NAMALWA (cell line): ENCODE measurements at places on chromosomes 4 and X.

- no peak for DNase-seq
Measured at GRCh38 chr4:137510557-137511265, 21.6 kb downstream of the PCDH18 start.

GRCh38 chr4:38987491-38987890, 44.7 kb downstream of the TMEM156 start:
- no peak for DNase-seq

DNA sequence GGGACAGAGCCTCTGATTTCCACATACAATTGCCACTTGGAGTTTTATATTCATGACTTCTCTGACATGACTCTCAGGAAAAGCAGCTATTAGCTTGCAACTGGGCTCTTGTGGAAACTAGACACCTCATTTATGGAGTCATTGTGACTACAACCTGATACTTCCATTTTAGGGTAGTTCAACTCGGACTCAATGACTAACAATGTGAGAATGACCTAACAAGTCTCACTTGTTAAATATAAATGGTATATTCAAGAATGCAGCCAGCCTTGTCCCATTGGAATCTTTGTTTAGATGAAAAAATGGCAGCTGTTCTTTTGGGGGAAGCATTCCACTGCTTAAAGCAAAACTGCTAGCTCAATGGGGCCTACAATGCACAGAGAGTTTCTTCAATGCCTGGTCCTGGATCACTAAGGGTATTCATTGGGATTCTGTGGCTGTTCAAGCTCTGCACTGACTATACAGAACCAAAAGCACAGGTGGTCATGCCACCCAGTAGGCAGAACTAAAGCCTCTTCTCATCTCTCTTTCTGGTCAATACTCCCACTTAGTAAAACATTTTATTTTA, 36.5 kb upstream of the GLRA3 start:
- no peak for DNase-seq

- DNase-seq = no peak
Measured at GRCh38 chrX:129813662-129814368, 29.9 kb downstream of the ZDHHC9 start.

- DNase-seq = peak; percentile 66
Measured at GRCh38 chr4:173494013-173494970, 35.7 kb downstream of the HAND2 start.

DNA sequence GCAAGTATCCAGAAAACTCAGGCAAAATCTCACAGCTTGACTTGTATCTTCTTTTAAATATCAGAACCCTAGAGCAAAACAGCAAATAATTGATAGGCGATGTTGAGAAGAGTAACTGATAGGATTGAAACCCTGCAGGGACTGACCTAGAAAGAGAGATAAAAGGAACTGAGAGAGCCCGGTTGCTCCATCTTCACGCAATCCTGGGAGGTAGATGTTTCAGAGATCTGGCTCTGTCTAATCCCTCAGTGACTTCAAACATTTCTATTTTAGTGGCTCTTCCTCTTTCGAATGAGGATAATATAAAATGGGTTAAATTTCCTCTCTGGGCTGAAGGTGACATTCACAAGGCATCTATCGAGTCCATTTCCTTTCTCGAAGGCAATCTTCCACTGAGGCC, 39.3 kb upstream of the RPL34 start:
- DNase-seq = no peak

GRCh38 chr4:47551682-47552081, 66.6 kb downstream of the ATP10D start:
- DNase-seq = no peak

DNA sequence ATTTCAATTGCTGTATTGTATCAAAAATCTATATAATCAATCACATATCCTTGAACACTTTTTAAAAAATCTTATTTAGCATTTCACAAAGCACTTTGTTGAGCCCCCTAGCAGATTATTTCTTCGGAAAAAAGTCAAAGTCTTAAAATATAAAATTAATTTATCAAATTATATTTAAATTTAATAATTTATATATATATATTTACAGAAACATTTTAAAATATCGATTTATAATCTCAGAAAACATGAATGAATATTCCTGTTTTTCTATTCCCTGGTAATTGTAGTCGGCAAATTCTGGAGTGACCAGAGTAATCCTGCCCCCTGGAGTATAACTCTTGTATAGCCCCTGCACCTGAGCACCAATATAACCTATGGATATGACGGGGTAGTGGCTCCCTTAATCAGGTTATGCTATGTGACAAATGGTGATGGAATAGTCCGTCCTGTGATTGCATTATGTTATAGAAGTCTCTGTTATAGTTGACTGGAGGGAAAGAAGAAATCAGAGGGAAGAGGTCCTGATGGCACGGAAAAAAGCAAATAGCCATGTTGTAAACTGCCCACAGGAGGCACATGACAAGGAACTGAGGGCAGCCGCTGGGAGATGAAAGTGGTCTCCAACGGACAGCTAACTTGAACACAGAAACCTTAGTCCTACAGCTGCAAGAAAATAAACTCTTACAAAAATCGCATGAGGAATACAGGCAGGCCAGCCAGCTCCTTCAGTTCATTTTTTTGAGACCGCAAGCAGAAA, 1092.3 kb downstream of the ARAP2 start:
- peak; percentile 37 for DNase-seq

GRCh38 chr4:150056569-150056968, 21.7 kb upstream of the DCLK2 start:
- no peak for DNase-seq

GRCh38 chr4:114041117-114041475, 61.6 kb upstream of the ARSJ start:
- DNase-seq = no peak

DNA sequence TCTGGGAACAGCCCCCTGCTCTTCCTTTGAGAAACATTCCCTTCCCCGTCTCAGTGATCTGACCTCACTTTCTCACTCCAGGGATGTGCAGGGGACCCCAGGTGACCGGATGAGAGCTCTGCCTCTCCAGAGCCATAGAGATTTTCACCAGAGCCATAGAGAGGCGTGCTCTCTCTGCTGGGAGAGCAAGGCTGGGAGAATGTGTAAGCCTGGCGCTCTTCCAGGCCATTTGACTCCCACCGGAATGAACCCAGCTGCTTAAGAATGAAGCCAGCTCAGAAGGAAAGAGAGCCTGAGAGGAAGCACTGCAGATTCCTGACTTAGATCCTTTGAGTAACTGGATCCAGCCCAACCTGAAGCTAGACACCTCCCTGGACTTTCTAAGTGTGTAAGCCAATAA, 106.4 kb downstream of the DHX15 start:
- DNase-seq = no peak

DNA sequence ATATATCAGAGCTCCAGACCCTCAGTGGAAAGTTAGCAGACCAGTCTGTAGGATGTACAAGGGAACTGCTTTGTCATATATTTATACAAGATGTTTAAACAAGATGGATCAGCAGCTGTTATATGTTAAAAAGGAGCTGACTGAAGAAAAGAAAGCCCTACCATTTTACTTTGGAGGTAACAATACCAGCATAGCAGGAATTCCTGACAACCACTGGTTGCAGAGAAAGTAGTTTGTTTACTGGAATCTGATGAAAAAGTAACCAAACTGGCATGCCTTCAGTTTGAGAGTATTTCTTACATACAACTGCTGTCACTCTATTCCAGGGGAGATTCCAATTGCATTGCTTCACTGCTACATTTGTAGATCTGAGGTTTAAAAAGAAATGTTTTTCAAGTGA, 49.5 kb upstream of the GABRQ start:
- no peak for DNase-seq

DNA sequence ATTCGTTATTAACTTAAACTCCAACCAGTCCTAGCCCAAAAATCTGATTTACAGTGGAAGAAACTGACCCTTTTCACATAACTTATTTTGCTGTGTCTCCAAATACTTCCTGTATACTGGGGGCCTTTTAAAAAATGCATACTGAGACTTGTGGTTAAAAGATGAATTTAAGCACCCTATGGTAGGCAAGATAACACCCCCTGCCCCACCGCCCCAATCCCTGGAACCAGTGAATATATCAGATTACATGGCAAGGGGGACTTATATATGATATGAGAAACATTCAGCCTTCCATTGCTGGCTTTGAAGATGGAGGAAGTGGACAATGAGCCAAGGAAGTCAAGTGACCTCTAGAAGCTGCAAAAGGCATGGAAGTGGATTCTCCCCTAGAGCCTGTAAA, 3.1 kb upstream of the CLCN3 start:
- no peak for DNase-seq

DNA sequence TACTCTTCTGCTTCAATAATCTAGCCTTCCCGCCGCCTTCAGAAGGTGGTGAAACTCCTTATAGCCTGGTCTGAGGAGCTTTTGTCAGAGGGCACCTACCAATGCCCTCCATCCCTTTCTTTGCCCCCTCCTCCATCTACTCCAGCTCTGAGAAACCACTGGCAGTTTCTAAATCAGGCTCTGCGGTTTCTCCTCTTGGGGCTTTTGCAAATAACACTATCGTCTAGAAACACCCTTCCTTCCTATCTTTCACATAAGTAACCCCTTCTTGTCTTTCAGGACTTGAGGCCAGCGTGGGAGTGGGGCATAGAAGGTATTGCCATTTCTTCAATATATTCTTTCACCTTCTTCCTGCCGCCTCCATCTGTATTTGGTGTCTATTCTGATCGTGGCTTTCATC, 1.2 kb upstream of the EFHC2 start:
- DNase-seq = no peak

- DNase-seq = no peak
Measured at GRCh38 chrX:23374291-23374690, 39.6 kb downstream of the PTCHD1 start.

DNA sequence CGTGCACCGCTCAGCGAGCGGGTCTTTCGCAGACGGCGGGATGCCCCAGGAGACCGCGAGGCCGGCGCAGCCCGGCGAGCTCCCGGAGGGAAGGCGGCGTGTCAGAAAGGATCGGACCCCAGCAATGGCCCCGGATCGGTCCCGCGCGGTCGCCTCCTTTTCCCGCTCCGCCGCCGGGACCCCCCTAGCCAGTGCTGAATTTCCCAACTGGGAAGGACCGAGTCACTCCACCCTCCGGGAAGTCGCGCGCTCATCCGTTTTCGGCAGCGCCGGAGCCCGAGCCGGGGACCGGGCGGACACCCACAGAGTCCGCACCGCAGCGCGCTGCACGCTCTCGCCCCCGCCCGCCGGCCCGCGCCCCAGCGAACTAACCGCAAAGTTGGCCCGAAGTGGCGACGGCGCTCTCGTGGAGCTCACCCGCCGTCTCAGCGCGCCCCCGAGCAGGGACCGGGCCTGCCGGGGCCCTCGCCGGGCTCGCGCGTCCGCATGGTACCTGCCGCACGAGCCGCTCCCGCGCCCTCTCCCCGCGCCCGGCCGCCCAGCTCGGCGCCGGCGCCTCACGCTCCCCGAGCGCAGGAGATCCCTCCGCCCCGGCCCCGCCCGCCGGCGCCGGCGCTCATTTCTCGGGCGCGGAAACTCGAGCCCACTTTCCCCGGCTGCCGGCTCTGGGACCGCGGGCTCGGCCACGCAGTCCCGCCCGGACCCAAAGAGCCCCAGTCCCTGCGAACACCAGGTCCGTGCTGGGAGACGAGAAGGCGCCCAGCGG, at the start of gene FAT1:
TSS of gene FAT1 (minus strand) at position 565 of the 766 bp plus-strand sequence. CDS start 14,029 bp downstream, outside the sequence.
- no peak for DNase-seq

DNA sequence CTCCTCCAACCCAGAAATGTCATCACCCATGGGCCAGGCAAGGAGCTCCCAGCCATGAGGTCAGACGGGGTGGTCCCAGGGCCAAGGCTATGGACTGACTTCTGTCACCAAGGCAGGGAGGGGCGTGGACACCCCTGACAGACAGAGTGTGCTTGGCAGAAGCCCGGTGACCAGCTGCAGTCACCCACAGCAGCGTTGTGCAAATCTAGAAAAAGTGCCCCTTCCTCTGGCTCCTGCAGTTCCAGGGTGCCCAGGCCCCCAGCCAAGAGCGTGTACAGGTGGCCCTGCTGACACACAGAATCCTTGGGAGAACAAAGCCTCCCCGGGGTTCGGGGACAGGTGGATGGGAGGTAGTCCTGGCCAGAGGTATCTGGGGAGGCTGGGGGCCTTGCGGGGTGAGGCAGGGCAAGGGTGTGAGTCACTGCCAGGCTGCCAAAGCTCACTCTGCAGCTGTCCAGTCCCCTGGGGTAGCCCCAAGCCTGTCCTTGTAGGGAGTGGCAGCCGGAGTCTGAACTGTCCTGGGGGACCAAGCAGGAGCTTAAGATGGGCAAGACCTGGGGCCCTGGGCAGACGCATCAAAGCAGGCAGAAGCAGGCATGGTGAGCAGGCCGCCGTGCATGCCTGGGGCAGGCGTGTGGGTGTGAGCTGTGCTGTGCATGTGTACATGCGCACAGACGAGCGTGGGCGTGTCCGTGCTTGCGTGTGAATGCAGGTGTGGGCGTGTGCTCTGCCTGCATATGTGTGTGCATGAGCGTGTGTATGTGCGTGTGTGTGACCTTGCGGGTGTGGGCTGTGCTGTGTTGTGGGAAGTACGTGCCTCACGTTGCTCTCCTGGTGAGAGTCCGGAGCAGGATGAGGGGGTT, 3.3 kb downstream of the MYL5 start:
- no peak for DNase-seq

DNA sequence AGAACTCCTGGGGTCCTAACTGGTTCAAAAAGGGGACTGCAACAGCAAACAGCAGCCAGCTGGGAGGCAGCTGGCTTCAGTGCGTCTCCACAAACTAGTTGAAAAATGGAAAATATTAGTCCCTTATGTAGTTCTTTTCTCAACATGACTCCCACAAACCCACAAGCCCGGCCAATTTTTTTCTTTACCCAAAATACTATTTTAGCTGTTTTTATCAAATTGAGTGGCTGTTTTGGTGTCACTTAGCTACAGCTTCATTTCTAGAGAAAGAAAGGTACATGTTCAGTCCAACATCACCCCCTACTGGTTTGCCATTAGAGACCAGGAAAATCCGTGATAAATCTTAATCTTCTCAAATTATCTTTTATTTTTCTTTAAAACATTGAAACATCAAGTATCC, 97.2 kb downstream of the GUCY2F start:
- DNase-seq = peak; percentile 26

DNA sequence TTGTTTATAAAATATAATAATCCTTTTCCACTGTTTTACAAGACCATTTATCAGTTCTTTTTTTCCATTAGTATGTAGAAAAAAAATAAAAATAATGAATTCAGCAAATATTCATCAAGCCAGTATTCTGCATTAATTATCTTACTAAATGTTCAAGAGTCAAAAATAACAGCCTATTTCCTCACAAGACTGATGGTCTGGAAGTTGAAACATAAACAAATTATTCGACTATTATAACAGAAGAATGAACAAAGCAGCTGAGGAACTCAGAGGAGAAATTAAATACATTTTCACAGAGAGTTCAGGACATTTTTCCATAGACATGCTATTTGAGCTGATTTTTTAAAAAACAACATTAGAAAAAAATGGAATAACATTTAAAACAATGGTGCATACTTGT, 2594.8 kb downstream of the ARAP2 start:
- DNase-seq = no peak

DNA sequence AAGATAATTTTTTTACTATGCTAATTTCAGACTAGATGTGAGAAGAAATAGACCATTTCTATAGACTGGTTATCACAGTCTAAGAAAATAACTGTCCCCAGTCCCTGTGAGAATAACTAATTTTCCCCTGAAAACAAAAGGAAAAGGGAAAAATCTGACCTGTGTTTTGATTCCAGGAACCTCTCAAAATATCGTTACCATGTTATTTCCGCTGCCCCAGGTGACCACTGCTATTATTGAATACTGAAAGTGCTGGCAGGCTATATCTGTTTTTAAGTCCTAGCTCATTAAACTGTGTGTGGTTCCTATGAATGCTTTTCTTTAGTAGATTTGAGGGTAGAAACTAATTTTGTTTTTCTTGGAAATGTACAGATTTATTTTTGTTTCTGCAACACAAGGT, 83.6 kb downstream of the GAB1 start:
- peak; percentile 69 for DNase-seq
